Ascending aorta (tissue), 2 donors: ENCODE measurements at places on chromosomes 11 and 22. TPM values are rescaled to one million over a fixed set of nuclear protein-coding genes. Genes with fewer than 3 reads are reported as not detected.

DNA sequence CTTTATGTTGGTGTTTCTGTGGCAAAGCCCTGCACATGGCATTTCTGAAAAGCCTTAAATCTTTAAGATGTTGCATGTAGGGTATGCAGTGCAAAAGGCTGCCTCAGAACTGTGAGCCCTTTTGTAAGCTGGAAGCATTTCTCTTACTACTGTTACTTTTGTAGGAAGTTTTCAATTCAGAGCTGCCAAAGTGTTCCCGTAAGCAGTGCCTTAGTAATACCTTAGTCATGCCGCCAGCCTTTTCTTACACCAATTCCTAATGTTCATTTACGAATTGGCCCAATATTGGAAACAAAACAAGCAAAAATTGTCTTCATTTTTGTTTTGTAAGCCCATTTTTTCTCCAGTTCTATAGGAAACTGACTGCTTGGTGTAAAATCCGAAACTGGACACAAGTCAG lies 67.4 kb upstream of the RASSF10 start:
- DNase-seq = no peak

- no peak for DNase-seq
Measured at GRCh38 chr11:45145083-45145378, 1.4 kb upstream of the PRDM11 start.

DNA sequence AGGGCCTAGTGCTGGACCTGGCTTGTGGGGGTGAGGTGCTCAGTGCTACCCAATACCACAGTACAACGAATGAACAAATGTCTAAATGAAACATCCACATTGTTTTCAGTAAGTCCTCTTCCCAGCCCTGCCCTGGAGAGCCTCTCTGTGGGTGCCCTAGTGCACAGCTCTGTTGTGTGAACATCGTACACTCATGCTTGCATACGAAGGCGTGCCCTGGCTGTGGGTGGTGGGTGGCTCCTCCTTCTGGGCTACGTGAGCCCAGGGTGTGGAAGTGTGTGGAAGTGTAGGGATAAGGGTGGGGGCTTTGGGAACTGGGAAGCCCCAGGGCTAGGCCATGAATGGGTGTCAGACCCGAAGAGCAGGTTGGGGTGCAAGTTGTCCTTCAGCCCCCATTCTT lies 592 bp upstream of the NLRX1 start:
- no peak for DNase-seq

GRCh38 chr11:255176-255575 lies 18.4 kb downstream of the PSMD13 start:
- DNase-seq = no peak

GRCh38 chr11:71562120-71562519 lies 3.2 kb upstream of the KRTAP5-10 start:
- no peak for DNase-seq

DNA sequence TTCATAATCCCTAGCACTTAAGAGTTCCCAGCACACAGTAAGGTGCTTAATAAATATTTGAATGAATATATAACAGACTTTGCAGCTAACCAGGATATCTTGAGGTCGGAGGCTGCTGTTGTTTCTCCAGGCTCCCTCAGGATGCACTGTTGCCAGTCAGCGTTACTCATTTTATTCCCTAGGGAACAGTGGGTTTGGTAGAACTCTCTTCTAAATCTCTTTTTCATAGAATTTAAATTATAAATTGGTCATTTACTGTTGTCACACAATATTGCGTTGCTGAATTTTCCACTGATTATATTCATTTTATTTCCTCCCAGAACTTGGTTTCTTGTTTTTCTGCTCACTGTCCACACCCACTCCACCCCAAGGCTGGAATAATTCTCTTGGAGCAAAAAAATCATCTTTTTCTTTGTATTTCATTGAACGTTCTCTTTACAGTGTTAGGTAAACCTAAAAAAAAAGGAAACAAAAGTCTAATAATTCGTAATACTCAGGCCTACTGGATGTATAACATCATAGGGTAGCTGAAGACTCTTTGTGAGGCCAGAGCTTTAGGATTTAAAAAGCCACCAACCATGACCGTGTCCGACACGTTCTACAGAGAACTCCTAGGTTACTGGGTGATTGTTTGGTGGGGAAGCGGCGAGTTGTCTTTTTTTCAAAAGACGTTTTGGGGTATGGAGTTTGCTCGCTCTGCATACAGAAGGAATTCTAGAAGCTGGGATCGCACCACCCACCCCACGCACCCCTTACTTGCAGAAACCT lies 766 bp upstream of the CAPRIN1 start:
- DNase-seq = no peak

GRCh38 chr11:25449091-25449490 lies 882.8 kb upstream of the ANO3 start:
- no peak for DNase-seq

DNA sequence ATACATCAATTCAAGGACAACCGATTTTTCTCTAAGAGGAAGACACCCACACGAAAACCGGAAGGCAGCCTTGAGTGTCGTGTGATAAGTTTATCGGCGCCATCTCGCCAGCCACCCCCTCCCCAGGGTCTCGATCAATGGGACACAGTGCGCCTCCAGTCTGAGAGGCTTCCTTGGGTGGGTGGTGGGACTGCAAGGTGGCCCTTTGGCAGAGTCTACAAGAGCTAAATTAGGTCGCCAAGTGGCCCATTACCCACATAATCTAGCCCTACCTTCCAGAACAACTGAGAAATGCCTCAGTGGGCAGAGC lies 64.0 kb downstream of the CD6 start:
- DNase-seq = no peak

- no peak for DNase-seq
Measured at GRCh38 chr11:61690706-61691379, 10.7 kb downstream of the DAGLA start.

- no peak for DNase-seq
Measured at GRCh38 chr11:57942808-57943207, 80.9 kb upstream of the OR9Q1 start.

DNA sequence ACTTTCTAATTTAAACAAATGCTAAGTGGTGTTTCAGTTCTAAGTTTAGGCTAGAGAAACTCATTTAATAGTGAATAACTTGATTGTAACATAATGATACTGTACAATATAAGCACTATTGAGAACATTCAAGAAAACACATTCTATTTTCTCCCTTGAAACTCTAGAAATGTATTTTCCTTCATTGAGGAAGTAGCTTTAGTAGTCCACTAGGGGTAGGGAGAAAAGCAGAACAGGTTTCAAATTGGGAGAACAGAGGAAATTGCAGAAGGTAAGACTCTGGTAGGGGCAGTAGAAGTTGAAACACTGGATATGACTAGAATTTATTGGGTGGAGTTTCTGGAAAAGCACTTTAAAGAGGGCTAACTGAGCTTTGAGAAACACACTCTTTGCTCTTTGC lies 31.6 kb upstream of the MPPED2 start:
- DNase-seq = no peak

- DNase-seq = no peak
Measured at GRCh38 chr11:59708537-59708936, 5.1 kb downstream of the OR10V1 start.

The LINC01488 gene
- total RNA-seq = not detected

The RAC2 gene
- total RNA-seq = 11.5 TPM

The TSPAN32 gene
- 1.9 TPM for total RNA-seq

The CAT gene
- total RNA-seq = 69.2 TPM

The SCN3B gene
- total RNA-seq = 4.7 TPM

The PGA4 gene
- total RNA-seq = 75.7 TPM

The CARNS1 gene
- total RNA-seq = 6.0 TPM
